ENCODE measurements at places on chromosomes 5 and 9.

DNA sequence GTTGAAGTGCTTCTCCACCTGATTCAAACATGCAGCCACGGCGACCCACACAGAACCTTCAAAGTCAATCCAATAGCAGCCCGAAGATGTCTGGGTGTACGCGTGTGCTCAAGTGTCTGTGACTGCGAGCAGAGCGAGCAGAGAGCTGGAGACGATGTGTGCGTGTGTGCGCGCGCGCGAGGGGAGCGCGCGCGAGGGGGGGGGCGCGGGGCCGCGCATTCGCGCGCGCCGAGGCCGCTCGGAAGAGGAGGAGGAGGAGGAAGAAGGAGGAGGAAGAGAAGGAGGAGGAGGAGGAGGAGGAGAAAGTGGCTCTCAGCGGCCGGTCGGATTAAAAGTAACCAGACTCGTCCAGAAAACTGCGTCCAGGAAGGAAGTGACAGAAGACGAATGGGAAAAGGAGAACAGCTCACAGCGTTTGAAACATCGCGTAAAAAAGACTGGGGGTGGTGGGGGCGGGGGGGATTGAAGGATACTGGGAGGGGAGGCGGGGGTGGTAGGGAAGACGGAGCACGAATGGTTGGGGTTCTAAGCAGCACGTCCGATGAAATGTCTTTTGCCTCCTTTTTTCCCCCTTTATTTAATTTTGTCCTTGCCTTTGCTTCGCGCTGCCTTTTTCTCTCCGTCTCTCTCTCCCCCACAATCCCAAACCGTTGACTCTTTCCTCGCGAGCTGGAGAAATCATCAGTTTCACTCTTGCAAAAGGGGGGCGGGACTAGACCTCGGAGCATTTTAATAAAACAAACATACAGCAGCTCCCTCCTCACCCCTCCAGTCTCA is at the start of gene MEF2C:
Gene MEF2C (minus strand): TSS at position 126 of the 777 bp plus-strand sequence. CDS start 59,396 bp downstream, outside the sequence.
- H3K4me3 ChIP-seq, result no peak within 1 kb of the TSS
- no peak within 1 kb of the TSS for H3K27ac ChIP-seq
- no peaks in the 10 kb centered on the region for H3K27me3 ChIP-seq
- H3K36me3 ChIP-seq, result no peaks in the 10 kb centered on the region

GRCh38 chr5:133196441-133197085 is 144.8 kb downstream of the HSPA4 start:
- H3K4me1 ChIP-seq, result no peaks in the 10 kb centered on the region
- no peak overlapping the region for H3K27ac ChIP-seq
- no peaks in the 10 kb centered on the region for H3K36me3 ChIP-seq
- DNase-seq, result no peak
- no peak overlapping the region for H3K4me3 ChIP-seq
- no peaks in the 10 kb centered on the region for H3K27me3 ChIP-seq

DNA sequence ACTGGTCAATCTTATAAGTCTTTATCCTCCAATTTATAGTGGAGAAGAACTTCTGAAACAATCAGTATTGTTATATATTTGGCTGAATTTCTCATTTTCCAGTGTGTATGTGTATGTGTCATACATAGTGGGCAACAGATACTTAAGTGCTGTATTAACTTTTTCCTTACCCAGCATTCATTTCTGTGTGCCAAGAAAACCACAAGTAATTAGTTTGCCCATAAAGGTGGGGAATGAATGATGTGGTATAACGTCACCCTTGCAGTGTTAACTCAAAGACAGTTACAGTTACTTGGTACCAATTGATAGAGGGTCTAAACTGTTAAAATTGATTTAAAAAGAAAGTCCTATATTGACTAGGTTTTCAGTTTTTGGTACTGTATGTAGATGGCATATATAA is 2.0 kb downstream of the OGN start:
- no peak overlapping the region for H3K4me3 ChIP-seq
- peak overlapping the region; percentile 66 for H3K27ac ChIP-seq
- H3K4me1 ChIP-seq, result peaks cover 64% of the 10 kb centered on the region
- H3K27me3 ChIP-seq, result no peaks in the 10 kb centered on the region

DNA sequence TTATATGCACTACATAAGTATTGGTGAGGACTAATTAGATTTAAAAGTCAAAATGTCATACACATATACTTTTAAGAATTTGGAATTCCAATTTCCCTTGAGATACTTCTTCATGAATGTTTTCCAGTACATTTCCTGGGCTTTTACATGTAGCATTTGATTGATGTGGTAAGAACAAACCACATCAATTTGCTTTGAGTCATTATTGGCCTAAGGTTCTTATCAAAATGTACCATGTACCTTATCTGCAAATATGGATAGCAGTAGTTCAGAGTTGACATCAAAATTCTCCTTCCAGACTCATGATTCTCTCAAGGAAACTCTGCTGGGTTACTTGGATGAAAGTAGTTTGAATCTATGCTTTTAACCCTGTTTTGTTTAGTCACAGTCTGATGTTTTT is 2.5 kb downstream of the CAST start:
- H3K27ac ChIP-seq, result no peak overlapping the region
- peaks cover under 1% of the 10 kb centered on the region for H3K27me3 ChIP-seq
- H3K36me3 ChIP-seq, result no peaks in the 10 kb centered on the region
- no peak for DNase-seq
- peaks cover 20% of the 10 kb centered on the region for H3K4me1 ChIP-seq

DNA sequence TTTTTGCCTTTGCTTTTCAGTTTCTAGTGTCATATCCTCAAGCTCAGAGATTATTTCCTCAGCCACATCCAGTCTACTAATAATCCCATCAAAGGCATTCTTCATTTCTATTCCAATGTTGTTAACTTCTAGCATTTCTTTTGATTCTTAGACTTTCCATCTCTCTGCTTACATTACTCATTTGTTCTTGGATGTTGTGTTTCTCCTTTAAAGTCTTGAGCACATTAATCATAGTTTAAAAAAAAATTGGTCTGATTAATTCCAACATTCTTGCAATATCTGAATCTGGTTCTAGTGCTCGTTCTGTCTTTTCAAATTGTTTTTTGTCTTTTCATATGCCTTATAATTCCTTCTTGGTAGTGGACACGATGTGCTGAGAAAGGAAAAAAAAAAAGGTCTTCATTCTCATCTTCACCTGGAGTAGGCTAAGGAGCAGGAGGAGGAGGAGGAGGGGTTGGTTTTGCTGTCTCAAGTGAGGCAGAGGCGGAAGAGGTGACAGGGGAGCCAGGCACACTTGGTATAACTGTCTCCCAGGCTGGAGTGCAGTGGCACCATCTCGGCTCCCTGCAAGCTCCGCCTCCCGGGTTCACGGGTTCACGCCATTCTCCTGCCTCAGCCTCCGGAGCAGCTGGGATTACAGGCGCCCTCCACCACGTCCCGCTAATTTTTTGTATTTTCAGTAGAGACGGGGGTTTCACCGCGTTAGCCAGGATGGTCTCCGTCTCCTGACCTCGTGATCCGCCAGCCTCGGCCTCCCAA is 16.3 kb downstream of the PRXL2C start:
- no peak overlapping the region for H3K4me3 ChIP-seq
- no peaks in the 10 kb centered on the region for H3K27me3 ChIP-seq
- no peaks in the 10 kb centered on the region for H3K36me3 ChIP-seq
- H3K27ac ChIP-seq, result no peak overlapping the region

- H3K27me3 ChIP-seq, result no peaks in the 10 kb centered on the region
- no peak overlapping the region for H3K27ac ChIP-seq
- peaks cover 3% of the 10 kb centered on the region for H3K4me1 ChIP-seq
- no peak for DNase-seq
- H3K4me3 ChIP-seq, result no peak overlapping the region
These were observed 108.4 kb upstream of the ALDH1B1 start for GRCh38 chr9:38284039-38284575.

GRCh38 chr9:134073500-134073899 is 5.7 kb upstream of the BRD3 start:
- H3K27me3 ChIP-seq, result peaks cover 15% of the 10 kb centered on the region
- H3K27ac ChIP-seq, result no peak overlapping the region
- DNase-seq, result no peak
- H3K4me3 ChIP-seq, result no peak overlapping the region
- H3K4me1 ChIP-seq, result peaks cover 12% of the 10 kb centered on the region
- no peaks in the 10 kb centered on the region for H3K36me3 ChIP-seq

GRCh38 chr5:149888280-149888679 is 56.3 kb downstream of the PDE6A start:
- no peaks in the 10 kb centered on the region for H3K4me1 ChIP-seq
- H3K27ac ChIP-seq, result no peak overlapping the region
- DNase-seq, result no peak
- no peak overlapping the region for H3K4me3 ChIP-seq

GRCh38 chr5:164204338-164204946 is 699.0 kb downstream of the MAT2B start:
- H3K4me3 ChIP-seq, result no peak overlapping the region
- H3K36me3 ChIP-seq, result no peaks in the 10 kb centered on the region
- no peak for DNase-seq
- no peak overlapping the region for H3K27ac ChIP-seq
- no peaks in the 10 kb centered on the region for H3K4me1 ChIP-seq

DNA sequence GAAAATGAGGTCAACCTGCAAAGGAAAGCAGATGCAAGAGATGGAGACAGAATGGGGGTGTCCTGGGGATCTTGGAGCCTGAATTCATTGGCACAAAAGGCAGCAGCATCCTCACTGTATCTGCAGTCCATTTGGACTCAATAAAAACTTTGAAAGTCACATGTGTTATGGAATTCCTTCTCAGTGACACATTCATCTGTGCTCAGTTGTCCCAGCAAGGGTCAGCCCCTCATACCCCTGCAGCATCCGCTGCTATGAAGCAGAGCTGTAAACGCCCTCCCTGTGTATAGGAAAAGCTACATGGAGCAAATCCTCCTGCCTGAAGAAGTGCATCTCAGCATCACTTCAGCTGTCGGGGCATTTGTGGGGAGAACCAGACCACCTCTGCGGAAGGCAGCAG is 14.5 kb upstream of the RARS1 start:
- H3K27ac ChIP-seq, result no peak overlapping the region
- H3K4me3 ChIP-seq, result no peak overlapping the region
- H3K4me1 ChIP-seq, result no peaks in the 10 kb centered on the region
- H3K27me3 ChIP-seq, result no peaks in the 10 kb centered on the region

GRCh38 chr5:172414531-172415361 is 39.6 kb downstream of the SH3PXD2B start:
- no peaks in the 10 kb centered on the region for H3K36me3 ChIP-seq
- no peak overlapping the region for H3K4me3 ChIP-seq
- H3K27ac ChIP-seq, result no peak overlapping the region
- H3K4me1 ChIP-seq, result peaks cover 20% of the 10 kb centered on the region

- H3K4me1 ChIP-seq, result 0 out of 2 replicates have a peak, but pooled peaks cover 2% of the 10 kb centered on the region
- H3K27ac ChIP-seq, result no peak overlapping the region
- H3K27me3 ChIP-seq, result no peaks in the 10 kb centered on the region
- DNase-seq, result no peak
These were observed 15.4 kb downstream of the FAM81B start for GRCh38 chr5:95406426-95407090.

DNA sequence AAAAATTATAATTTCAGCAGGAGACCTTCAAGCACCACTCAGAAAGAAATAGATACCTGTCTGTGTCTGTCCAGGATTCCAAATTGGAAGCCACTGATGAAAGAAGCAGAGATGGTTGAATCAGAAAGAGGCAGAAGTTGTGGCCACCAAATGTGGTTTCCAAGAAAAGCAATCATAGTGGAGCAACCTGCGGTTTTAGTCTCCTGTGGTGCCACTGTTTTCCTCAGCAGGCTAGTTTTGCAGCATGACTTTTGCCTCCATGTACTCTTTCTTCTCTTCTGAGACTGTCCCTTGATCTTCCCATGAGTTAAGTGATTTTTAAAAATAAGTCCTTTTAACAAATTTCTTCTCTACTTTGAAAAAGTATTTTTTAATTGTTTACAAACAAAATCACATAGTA is 535.8 kb downstream of the CYLC2 start:
- H3K36me3 ChIP-seq, result no peaks in the 10 kb centered on the region
- H3K27ac ChIP-seq, result no peak overlapping the region
- no peaks in the 10 kb centered on the region for H3K27me3 ChIP-seq
- H3K4me3 ChIP-seq, result no peak overlapping the region

GRCh38 chr5:129051283-129051682 is 43.3 kb upstream of the ISOC1 start:
- no peak overlapping the region for H3K4me3 ChIP-seq
- H3K36me3 ChIP-seq, result no peaks in the 10 kb centered on the region
- no peaks in the 10 kb centered on the region for H3K27me3 ChIP-seq
- H3K4me1 ChIP-seq, result no peaks in the 10 kb centered on the region

DNA sequence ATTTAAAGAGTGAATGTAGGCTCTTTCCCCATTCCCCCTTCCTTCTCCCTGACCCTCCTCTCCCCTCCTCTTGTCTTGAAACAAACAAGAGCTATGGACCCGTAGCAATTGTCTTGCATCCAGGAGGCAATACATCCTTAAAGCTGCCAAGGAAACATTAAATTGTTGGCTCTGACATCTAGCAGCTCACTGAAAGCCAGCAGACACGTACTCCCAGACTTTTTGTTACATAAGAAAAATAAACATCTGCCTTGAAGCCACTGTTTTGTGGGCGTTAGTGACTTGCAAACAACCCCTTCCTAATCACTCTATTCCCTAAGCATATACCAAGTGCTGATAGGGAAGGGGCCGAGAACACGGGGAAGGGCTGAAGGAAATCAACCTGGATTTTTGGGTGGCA is 8.6 kb downstream of the SLC45A2 start:
- H3K36me3 ChIP-seq, result no peaks in the 10 kb centered on the region
- H3K4me1 ChIP-seq, result no peaks in the 10 kb centered on the region
- H3K4me3 ChIP-seq, result no peak overlapping the region
- DNase-seq, result no peak
- H3K27ac ChIP-seq, result no peak overlapping the region

DNA sequence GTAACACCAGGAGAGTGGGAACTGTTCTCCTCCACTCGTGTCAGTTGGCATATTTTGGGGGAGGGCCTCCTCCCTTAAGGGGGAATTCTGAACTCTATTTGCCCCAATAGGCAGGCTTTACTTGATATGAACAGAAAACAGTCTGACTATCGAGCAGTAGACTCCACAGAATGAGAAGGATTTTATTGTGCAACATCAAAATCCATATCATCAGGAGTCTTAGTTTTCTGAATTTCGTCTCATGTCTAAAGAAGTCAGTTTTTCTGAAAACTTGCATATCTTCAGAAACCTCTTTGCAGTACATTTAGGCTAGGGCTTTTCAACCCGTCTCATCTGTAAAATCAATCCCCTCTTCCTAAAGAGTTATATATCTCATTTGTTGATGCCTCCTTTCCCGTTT is 96.2 kb downstream of the AUH start:
- H3K4me3 ChIP-seq, result no peak overlapping the region
- H3K4me1 ChIP-seq, result no peaks in the 10 kb centered on the region
- no peak for DNase-seq
- no peaks in the 10 kb centered on the region for H3K36me3 ChIP-seq
- no peaks in the 10 kb centered on the region for H3K27me3 ChIP-seq
- H3K27ac ChIP-seq, result no peak overlapping the region

DNA sequence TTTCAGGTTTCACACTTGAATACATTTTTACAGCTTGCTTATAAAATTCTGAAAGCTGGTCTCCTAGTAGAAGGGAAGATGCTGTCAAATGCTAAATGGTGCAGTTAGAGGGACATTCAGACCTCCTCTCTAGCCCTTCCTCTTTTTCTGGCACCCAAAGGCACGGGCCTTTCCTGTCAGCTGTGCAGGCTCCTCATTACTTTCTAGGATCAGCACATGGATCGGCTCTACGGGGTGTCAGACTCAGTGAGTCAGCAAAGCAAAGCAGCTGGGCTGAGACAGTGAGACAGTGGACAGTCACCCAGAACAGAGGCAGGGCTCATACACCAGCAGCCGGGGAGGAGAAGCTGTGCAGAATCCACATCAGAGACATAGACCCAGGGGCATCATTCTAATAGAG is 80.0 kb upstream of the TNC start:
- no peaks in the 10 kb centered on the region for H3K27me3 ChIP-seq
- no peaks in the 10 kb centered on the region for H3K4me1 ChIP-seq
- H3K27ac ChIP-seq, result no peak overlapping the region
- H3K4me3 ChIP-seq, result no peak overlapping the region
- no peak for DNase-seq
